ENCODE measurements at places on chromosomes 5 and 9. TPM values are rescaled to one million over a fixed set of nuclear protein-coding genes. Genes with fewer than 3 reads are reported as not detected.

SPATA31C1 gene
- not detected for polyA plus RNA-seq

C6 gene
- polyA plus RNA-seq = 1.2 TPM

IFNA21 gene
- polyA plus RNA-seq = not detected

CTXN3 gene
- polyA plus RNA-seq = not detected

TAF11L5 gene
- polyA plus RNA-seq = not detected

EDIL3 gene
- polyA plus RNA-seq = 9.0 TPM

ZNF354C gene
- polyA plus RNA-seq = 0.92 TPM

- DNase-seq = peak; percentile 22
These were observed 94.6 kb downstream of the KDM4C start for GRCh38 chr9:6852243-6852963.

DNA sequence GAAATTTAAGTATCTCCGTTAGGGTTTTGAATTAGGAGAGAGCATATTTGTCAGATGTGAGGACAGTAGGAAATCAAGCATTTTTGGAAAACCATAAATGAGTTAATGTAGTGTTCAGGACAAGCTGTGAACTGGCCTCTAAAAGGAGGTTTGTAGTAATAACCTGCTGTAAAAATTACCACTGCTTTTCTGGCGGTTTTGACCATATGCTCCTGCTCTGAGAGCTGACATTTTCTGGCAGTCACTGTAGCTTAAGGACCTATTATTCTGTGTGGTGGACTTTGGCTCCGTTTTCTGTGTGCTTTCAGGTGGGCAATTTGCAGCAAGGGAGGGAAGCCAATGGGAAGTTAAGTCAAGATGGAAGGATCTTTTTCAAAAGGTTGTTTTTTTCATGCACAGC, 111.1 kb downstream of the SGCD start:
- DNase-seq = no peak

GRCh38 chr5:94501365-94501764, 117.0 kb downstream of the KIAA0825 start:
- no peak for DNase-seq

GRCh38 chr5:145393426-145393825, 441.7 kb downstream of the PRELID2 start:
- no peak for DNase-seq

DNA sequence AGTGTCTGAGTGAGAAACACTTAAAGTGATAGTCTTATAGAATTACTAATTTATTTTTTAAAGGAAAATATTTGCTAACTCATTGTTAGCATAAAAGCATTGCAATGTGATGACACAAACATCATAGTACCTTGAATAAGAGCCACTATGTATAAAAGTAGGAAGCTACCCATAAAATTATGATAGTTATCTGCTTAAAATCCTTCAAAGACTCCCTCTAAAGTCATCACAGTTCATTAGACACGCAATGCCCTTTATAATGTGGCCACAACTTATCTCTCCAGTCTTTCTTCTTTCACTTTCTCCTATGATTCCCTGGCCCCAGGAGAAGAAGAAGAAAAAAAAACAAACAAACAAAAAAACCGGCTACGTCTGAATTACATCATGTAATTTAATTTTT, 1144.0 kb upstream of the NUDT12 start:
- DNase-seq = no peak

- DNase-seq = peak; percentile 46
These were observed at the start of gene EFNA5 for GRCh38 chr5:107670932-107671741. TSS of gene EFNA5 (minus strand) at chr5:107670937.

- DNase-seq = no peak
These were observed 60.5 kb downstream of the ELAVL2 start for GRCh38 chr9:23765561-23765960.

DNA sequence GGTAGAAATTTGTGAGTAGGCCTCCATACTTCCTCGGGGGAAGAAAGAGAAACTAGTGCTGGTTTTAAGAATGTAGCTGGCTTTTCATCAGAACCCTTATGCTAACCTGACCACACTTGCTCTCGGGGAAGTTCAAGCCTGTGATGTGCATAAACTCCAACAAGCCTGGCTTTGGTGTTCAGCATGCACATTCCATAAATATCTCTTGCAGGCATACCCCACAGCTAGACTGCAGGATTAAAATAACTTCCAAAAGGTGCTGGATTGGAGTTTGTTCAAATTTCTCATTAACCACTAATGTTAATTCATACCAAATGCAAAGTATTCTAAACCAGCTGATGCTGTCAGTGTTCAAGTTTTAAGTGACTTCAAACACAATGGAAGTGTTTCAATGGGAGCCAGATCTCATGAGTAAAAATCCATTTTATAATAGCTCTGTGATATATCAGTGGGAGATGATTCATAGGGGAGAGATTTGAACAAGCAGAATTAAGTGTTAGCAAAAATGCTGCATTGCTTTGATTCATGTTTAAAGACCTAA, 79.4 kb downstream of the NPR3 start:
- DNase-seq = no peak

- DNase-seq = peak; percentile 19
These were observed 159.6 kb upstream of the GPR151 start for GRCh38 chr5:146675636-146676035.

GRCh38 chr5:168885324-168886120, 306.4 kb upstream of the PANK3 start:
- DNase-seq = no peak

DNA sequence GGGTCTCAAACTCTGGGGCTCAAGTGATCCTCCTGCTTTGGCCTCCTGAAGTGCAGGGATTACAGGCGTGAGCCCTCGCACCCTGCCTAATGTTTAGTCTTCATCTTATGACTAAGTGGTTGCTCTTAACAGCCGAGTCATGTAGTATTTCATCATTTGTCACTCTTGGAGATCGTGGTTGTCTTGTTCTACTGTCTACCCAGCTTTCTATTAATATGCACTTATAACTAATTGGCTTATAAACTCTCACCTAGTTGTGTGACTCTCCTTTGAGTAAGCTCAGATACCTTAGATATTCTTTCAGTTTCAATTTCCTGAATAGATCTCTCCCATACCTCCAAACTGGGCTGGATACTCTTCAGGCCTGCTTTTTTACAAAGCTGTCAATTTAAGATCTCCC, 19.9 kb downstream of the SLC44A1 start:
- peak; percentile 21 for DNase-seq

DNA sequence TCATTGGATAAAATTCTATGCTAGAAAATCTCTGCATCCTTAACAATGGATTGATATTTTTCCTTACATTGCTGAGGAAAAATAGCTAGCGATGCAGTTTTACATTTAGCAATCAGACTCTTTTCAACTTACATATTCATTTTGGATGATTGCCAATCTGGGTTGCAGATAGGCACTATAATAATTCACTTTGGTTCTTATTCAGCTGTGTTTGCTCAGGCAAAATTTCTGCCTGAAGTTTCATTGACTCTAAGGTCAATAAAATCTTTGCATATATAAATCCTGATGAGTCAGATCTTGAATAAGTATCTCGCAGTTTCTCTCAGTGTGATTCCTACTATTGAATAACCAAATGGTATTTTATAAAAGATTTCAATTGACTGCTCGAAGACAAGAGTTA, 1105.8 kb downstream of the CDH18 start:
- DNase-seq = no peak

GRCh38 chr9:137488327-137488653, 29.2 kb upstream of the NSMF start:
- no peak for DNase-seq

- DNase-seq = no peak
These were observed 4.4 kb upstream of the TENT4A start for GRCh38 chr5:6708814-6709213.

GRCh38 chr9:6417186-6417585, 4.2 kb downstream of the UHRF2 start:
- no peak for DNase-seq

DNA sequence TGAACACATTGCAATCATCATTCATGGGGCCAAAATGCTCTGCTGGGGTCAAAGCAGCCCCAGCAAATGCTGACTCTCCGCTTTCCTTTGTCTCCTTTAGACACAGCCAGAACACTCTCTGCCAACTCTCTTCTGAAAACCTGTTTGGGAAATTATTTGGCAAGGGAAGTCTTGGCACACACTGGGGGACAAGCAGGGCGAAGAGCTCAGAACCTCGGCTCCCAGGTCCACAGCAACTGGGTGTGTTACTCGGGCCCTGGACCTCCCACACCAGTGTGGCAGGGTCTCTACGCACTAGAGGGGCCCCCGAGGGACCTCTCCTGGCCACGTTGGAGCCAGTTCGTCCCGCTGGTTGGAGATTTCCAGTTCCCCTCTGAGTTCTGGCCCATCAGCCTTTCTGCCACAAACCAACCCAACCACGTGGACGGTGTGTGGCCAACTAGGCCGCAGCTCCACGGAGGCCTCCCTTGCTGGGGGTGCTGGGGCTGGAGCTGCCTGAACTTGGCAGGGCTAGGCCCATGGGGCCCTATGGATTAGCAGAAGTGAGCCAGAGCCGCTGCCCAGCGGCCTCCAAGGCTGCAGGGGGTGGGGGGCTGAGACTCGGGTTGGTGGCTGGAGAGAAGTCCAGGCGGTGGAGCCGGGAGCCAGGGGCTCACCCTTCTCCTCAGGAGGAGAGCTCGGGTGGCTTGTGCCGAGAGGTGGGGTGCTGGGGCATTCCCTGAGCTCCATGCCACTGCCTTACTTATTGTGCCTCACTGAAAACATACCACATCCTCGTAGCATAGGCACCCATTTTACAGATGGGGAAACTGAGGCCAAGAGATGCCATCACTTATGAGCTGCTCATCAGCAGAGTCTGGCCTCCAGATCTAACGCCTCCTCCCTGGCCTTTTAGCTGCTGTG, 46.8 kb upstream of the RNU6ATAC start:
- DNase-seq = no peak

DNA sequence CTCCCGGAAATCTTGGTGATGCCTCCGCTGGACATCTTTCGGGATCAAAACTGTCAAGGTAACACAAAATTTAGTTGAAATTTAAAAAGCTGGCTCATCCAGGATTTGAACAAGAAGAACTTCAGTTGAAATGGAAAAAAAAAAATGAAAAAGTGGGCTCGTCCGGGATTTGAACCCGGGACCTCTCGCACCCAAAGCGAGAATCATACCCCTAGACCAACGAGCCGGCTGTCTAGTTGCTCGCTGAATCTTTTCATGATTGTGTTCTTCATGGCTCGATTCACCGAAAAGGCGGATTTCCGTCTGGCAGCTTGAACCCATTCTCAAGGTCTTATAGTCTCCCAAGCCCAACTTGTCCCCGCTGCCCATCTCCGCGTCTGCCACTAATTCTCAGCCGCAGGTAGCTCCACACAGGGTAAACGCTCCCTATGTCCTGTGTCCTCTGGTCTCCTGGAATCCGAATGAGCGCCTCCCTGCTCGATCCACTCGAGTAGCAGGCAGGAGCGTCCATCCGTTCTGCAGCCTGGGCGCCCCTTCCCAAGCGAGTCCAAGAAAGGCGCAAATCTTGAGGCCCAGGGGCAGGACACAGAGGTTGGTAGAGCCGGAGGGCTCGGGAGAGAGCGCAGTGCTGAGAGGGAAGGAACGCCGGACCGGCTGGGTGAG, 16.2 kb downstream of the TRIM7 start:
- peak; percentile 92 for DNase-seq
